ENCODE measurements at places on chromosomes 3 and 15.

DNA sequence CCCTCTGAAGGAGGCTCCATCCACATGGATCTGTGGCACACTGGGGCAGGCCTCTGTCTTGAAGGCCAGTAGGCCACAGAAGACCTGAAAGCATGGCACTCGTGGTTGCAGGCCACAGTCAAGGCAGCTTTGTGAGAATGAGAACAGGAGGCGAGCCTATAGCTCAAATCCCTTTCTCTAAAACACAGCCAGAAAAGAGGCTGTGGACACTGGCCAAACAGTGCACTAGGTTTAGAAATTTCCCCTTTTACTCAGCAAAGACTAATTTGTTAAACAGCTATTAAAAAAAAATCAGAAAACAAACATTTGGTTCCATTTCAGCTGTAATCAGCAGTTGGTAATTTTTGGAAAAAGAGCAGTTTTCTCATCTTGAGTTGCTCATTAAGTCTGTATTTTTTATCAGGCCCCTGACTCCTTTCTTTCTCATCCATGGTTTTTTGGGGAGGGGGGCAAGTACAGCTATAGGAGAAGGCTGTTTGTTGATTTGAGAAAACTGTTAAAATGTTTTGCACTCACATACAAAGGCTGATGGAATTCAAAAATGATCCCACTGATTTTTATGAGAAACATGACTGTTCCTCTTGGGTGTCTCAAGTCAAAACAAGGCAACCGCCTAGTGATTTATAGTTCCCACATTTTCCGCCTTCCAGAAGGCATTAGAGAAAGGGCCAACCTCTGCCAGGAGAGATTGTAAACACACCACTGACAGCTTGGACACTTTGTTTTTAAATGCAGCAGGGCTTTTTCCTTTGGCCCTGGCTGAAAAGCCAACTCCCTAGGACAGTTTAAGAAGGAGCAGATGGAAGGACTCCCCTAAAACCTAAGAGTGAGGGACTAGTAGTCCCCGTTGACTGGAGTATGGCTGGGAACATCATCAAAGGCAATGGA lies 28.1 kb downstream of the PARP16 start:
- peak; percentile 52 for DNase-seq

DNA sequence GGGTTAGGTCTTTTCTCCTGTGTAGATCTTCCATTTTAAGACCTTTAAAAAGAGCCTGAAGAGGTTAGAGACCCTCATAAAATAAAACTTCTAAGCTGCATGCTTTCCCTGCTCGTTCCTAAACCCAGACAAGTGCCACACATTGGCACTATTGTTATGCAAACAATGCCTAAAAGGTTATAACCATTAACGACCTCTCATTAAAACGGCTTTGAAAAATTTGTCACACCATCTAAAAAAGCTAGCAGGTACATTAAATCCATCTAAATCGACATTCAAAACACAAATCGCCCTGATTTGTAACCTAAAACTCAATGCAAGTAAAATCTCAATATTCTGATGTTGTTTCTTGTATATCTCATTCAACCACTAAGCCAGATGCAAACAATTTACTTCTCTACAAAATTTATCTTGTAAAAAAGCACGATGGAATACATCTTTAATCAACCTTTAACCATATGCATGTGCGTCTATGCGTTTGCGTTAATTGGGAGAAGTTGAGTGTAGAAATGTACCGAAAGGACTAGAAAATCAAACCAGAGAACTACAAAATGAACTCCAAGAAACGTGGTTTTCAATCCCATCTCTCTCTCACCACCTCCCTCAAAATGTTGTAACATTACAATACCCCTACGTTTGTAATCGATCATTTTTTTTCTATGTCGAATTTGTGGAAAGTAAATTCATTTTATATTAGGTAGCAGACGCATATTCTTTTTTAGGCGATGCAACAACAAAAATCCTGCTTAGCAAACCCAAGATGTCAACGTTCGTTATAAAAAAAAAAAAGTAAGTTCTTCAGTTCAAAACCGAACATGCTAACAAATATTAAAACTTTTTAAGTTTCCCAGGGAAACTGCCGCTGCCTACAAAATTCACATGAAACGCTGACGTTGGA lies 1.2 kb downstream of the ALDH1A2 start:
- no peak for DNase-seq

DNA sequence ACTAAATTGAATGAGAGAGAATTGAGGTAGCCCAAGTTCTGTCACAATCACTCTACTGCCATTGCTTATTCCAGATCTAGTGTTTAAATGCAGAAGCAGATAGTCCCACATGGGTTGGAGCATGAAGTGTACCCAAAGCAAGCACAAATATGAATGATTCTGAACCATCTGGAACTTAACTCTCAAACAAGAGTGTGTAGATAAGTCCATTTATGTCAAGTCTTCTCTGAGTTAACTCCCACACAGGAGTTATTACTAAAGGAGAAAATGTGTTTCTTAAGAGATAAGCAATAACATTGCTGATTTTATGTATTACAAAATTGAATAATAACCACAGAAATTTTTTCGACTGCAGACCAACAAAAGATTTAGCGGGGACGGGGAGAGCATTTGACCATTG lies 33.6 kb downstream of the PAQR9 start:
- no peak for DNase-seq

- DNase-seq: no peak
Observed at GRCh38 chr15:51589881-51590568, 32.5 kb downstream of the DMXL2 start.

- DNase-seq: peak; percentile 92
Observed at GRCh38 chr3:102207151-102207571, 227.7 kb upstream of the ZPLD1 start.

GRCh38 chr3:15953841-15954240 lies 156.1 kb upstream of the ANKRD28 start:
- no peak for DNase-seq

- peak; percentile 37 for DNase-seq
Observed at GRCh38 chr3:131361464-131362421, 19.8 kb upstream of the NUDT16 start.

DNA sequence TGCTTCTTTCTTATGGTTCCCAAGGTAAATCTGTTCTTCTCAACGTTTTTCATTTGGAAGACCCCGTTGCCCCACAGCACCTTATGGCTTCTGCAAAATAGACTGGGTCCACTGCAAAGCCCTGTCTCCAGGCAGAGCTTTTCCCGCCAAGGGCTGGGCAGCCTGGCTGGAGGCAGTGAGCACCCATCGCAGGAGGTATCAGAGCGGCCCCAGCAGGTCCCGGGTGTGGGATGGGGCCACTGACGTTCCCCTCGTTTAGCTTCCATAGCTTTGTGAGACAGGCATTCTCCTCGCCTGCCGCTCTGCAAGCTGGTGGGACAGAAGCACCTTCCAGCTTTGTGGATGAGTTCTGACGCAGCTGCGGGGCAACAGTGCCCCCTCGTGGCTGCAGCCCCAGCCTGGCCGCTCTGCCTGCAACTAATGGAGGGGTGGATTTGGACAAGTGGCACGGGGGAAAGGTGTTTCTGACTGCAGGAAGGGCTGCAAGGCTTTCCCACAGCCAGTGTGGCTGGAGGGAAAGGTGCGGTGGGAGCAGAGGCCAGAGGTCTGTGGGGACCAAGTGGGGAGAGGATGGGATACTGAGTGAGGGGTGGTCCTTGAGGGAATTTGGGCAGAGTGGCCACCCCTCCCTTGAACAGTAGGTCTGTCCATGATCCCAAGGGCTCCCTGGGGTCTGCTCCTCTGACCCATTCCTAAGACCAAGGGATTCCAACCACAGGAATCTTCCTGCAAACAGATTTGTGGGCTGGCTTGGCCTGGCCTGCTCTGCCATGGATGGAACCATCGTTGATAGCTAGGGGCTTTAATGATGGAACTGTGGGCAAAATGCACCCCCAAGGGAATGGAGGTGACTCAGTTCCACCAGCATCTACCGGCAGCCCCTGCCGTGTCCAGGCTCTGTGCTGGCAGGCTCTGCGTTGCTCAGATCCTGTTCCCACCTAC lies 99.4 kb downstream of the FBLN2 start:
- DNase-seq: peak; percentile 67

DNA sequence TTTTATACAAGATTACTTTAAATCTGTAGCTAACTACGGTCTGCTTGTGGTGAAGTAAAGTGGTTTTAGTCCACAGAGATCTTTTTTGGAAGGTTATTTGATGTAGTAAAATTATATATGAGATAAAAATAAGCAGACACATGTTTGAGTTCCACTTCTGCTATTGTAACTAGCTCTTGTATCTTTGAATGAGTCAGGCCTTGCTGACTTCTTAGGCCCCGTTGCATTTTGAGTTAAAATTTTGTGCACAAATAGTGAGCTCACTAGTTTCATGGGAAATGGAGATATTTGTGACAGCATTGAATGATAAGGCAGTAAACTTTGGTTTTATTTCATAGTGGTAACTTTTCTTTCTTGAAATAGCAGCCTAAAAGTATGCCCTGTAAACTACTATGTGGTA lies 42.6 kb downstream of the ARIH1 start:
- DNase-seq: no peak

DNA sequence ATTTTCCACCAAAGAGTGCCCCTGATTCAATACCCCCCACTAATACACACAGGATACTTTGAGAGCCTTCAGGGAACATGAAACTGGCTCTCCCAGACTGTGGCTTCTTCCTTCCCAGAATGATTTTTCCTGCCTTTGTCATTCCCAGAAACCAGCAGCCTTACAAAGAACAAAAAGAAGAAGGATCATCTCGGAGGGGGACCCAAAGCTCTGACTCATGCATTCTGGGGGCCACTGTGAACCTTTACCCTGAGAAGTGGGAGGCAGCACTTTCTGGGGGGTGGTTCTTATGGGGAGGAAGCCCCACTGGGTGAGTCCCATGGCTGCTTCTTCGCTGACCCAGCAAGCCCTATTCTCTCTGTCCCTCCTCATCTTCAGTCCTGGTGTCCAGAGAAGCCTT lies 44.7 kb upstream of the RAD18 start:
- DNase-seq: peak; percentile 38

DNA sequence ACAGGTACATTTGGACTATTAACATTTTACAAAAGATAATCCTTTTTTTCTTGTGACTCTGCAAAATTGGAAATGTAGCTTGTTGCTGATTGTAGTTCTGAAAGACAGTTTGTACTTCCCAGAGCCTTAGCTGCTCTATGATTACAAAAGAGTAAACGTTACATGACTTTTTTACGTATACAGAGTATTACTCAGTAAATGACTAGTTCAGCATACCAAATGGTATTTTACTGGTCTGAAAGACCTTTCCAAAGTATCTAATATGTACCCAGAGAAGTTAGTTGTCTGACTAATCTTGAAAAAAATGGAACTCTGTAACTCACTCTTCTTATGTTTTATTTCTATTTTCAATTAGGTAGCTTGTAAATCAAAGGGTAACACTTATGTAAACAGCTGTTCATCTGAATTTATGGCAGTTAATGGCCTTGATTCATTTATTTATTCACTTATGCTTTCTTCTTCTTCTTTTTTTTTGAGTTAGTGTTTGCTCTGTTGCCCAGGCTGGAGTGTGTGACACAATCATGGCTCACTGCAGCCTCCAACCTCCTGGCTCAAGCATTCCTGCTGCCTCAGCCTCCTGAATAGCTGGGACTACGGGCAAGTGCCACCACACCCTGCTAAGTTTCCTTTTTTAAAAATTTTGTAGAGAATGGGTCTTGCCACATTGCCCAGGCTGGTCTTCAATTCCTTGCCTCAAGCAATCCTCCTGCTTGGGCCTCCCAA lies 151.7 kb downstream of the C3orf38 start:
- no peak for DNase-seq

- DNase-seq: no peak
Observed at GRCh38 chr15:75023872-75024636, 664 bp downstream of the PPCDC start.

DNA sequence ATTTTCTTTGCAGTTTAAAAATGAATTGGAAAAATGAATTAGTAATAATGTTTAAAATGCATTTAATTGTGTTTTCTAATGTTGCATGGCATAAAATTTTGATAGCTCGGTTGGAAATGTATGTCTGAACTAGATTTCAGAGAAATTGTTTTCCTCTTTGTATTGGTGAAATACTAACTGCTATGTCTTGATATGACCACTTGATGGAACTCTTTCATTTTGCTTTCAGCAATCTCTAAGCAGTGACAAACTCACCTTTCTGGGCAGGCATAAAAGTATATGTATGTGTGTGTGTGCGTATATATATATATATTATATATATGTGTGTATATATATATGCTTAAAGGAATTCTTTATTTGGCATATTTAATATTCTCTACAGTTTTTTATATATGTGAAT lies 239.3 kb upstream of the ZNF717 start:
- DNase-seq: no peak

DNA sequence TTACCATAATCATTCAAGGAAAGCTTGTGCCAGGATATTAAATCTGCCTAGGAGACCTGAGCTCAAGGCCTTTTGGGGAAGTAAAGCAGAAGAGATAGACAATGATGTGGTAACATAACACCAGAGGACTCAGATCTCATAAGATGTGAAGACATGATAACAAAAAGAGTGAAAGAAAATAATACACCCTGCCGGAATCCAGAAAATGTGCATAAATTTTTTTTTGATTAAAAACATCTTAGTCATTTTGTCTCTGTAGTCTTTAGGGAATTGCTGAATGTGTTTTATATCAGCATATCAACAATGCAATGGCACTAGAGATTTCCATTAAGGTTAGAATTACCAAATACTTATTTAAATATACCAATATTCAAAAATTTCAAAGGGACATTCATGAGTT lies 326.8 kb upstream of the ROBO1 start:
- peak; percentile 32 for DNase-seq
